ENCODE measurements at places on chromosomes 6 and 20. TPM values are rescaled to one million over a fixed set of nuclear protein-coding genes. Genes with fewer than 3 reads are reported as not detected.

Gene REM1
- not detected for total RNA-seq

Gene CST7
- not detected for total RNA-seq

Gene DCDC2
- total RNA-seq, result 0.11 TPM

Gene COX4I2
- total RNA-seq, result not detected

Gene RGL2
- 37.0 TPM for total RNA-seq

Gene SRPK1
- 95.2 TPM for total RNA-seq

Gene STXBP5
- total RNA-seq, result 12.9 TPM

Gene TBC1D22B
- 9.6 TPM for total RNA-seq

Gene LY6G6F
- total RNA-seq, result not detected

Gene DPPA5
- not detected for total RNA-seq

Gene HLA-DQA1
- not detected for total RNA-seq

Gene MPIG6B
- not detected for total RNA-seq

Gene ADGRF1
- total RNA-seq, result 82.6 TPM
